CD4-positive, alpha-beta T cell (primary cell): ENCODE measurements at places on chromosomes 12 and 14. TPM values are rescaled to one million over a fixed set of nuclear protein-coding genes. Genes with fewer than 3 reads are reported as not detected.

GRCh38 chr14:32984241-32984930 is 45.7 kb downstream of the NPAS3 start:
- no peaks in the 10 kb centered on the region for H3K4me1 ChIP-seq
- H3K27ac ChIP-seq = no peak overlapping the region
- H3K27me3 ChIP-seq = no peaks in the 10 kb centered on the region
- no peaks in the 10 kb centered on the region for H3K36me3 ChIP-seq

DNA sequence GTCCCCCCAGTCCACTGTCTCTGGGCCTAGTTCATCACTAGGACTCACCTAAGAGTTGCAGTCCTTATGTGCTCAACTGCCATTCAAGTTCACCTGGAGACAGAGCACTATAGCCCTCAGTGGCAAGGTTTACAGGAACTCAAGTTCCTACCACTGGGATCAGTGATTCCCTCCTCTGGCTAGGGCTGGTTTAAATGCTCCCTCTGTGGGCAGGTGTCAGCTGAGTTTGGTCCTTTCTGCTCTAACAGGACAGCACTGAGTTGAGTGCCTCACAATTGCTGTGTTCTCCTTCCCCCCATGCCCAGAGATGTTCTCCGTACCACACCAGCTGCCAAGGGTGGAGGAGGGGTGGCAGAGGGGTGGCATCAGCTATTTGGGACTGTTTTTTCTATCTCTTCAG is 20.8 kb upstream of the SAV1 start:
- no peaks in the 10 kb centered on the region for H3K36me3 ChIP-seq
- no peak overlapping the region for H3K27ac ChIP-seq
- no peaks in the 10 kb centered on the region for H3K27me3 ChIP-seq
- no peak overlapping the region for H3K4me3 ChIP-seq
- no peaks in the 10 kb centered on the region for H3K4me1 ChIP-seq

GRCh38 chr12:79067977-79068376 is 203.4 kb downstream of the SYT1 start:
- no peak overlapping the region for H3K4me3 ChIP-seq
- H3K36me3 ChIP-seq = no peaks in the 10 kb centered on the region
- no peaks in the 10 kb centered on the region for H3K4me1 ChIP-seq
- no peak for DNase-seq
- no peak overlapping the region for H3K27ac ChIP-seq

- peaks cover 15% of the 10 kb centered on the region for H3K27me3 ChIP-seq
- H3K27ac ChIP-seq = no peak overlapping the region
- no peak overlapping the region for H3K4me3 ChIP-seq
- DNase-seq = no peak
- H3K36me3 ChIP-seq = no peaks in the 10 kb centered on the region
Measured at GRCh38 chr14:69547701-69548348, 26.8 kb downstream of the CCDC177 start.

DNA sequence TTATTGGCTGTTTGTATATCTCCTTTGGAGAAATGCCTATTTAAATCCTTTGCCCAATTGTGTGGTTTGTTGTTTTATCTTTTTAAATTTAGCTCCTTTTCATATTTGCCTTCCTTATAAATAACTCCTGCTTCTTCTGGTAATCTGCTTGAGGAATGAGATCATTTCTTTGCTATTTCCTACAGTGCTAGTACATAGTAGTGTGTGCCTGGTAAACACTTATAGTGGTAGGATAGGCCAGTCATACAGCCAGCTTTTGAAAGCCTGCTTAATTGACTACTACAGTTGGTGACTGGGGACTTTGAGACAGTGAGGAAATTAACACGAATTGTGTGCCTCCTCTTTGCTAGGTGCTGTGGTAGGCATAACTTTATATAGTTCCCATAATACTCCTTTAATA is 68.7 kb downstream of the BORCS5 start:
- DNase-seq = no peak
- H3K4me1 ChIP-seq = peaks cover 13% of the 10 kb centered on the region
- H3K36me3 ChIP-seq = peaks cover 2% of the 10 kb centered on the region
- H3K27me3 ChIP-seq = no peaks in the 10 kb centered on the region

The GUCY2C gene
- not detected for total RNA-seq

The ANKRD33 gene
- not detected for total RNA-seq

The TSPAN8 gene
- total RNA-seq = not detected

The KRT7 gene
- not detected for total RNA-seq

The TSHR gene
- total RNA-seq = not detected

The LRP1-AS gene
- total RNA-seq = not detected

The RCOR1 gene
- total RNA-seq = 23.1 TPM
